ENCODE measurements at places on chromosomes 4 and X.

DNA sequence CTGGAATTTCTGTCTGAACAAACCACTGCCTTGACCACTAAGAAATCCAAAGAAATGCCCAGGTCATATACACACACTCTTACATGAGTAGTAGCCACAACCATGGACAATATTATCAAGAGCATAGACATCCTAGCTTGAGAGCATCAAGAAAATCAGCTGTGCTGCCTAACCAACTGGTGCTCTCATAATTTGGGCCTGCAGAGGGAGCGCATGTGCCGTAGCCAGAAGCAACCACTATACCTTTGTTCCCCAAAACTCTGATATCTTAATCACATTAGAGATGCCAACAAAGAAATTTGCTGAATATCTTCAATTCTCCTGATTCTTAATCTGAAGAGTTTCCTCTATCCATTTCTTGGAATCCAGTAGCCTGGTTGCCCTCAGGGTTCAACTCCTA is 163.6 kb downstream of the ZNF674 start:
- DNase-seq: peak; percentile 13

DNA sequence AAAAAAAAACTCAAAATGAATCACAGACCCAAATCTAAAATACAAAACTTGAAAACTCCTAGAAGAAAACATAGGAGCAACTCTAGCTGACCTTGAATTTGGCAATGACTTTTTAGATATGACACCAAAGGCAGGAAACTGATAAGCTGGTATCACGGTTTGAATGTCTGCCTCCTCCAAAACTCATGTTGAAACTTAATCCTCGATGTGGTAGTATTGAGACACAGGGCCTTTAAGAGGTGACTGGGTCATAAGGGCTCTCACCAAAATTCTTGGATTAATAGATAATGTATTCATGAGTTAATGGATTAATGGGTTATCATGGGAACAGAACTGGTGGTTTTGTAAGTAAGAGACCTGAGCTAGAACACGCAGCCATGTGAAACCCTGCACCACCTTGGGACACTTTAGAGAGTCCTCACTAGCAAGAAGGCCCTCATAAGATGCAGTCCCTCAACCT is 40.5 kb downstream of the FRYL start:
- DNase-seq: no peak

- DNase-seq: no peak
Observed at GRCh38 chrX:153297376-153297775, 24.2 kb downstream of the PNMA6F start.

- DNase-seq: no peak
Observed at GRCh38 chr4:121069430-121069829, 2.9 kb downstream of the NDNF start.

- DNase-seq: no peak
Observed at GRCh38 chr4:153221783-153222706, 17.8 kb downstream of the TRIM2 start.

DNA sequence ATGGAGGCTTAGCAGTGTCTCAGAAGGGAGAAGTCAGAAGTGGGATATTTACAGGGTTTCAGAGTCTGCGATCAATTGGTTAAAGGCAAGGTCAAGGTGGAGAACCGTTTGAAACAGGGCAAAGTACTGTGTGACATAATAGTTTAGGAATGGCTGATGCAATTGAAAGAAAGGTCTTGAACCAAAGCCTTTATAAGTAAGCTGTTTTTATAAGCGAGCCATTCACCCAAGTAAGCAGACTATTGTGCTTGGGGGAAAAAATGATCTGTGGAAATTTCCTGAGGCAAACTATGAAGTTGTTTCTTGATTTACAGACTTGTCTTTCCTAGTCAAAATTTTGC is 327.3 kb downstream of the CAMK2D start:
- no peak for DNase-seq

- DNase-seq: no peak
Observed at GRCh38 chrX:103608306-103608963, 672 bp downstream of the TCEAL3 start.

DNA sequence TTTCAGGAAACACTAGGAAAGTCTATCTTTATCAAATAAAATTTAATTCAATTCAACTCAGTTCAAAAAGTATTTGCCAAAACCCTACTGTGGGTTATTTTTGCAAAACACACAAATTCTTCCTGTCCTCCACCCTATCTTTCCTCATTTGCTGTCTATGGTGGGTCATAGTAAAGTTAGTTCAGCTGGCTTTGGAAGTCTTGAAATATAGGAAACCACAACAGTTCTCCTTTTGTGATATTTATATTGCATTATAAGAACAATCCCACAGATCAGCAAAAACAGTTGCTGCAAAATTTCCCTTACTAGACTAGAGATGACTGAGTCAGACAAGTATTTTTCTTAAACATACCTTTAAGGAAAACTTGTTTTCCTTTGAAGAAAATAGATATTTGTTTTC is 22.2 kb downstream of the CYBB start:
- DNase-seq: no peak

- DNase-seq: no peak
Observed at GRCh38 chrX:136714626-136715599, 65.8 kb downstream of the ARHGEF6 start.
